ENCODE measurements at places on chromosomes 12 and 14.

GRCh38 chr14:22569106-22569736 lies 19.8 kb downstream of the DAD1 start:
- no peak for DNase-seq

DNA sequence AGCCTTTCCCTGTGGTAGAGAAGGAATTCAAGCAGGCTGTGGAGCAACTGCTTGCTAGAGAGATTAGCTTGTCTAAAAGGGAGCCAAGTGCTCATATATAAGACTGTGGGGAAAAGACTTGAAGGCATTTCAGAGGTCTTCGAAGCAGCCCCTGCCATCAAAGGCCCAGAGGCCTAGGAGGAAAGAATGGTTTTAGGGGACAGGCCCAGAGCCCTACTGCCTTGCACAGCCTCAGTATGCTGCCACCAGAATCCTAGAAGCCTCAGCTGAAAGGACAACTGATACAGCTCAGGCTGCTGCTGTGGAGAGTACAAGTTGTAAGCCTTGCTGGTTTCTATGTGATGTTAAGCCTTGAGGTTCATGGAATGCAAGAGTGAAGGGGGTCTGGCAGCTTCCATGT lies 109.9 kb downstream of the DERA start:
- no peak for DNase-seq

GRCh38 chr14:23469906-23470403 lies 452 bp downstream of the NGDN start:
- DNase-seq = no peak

DNA sequence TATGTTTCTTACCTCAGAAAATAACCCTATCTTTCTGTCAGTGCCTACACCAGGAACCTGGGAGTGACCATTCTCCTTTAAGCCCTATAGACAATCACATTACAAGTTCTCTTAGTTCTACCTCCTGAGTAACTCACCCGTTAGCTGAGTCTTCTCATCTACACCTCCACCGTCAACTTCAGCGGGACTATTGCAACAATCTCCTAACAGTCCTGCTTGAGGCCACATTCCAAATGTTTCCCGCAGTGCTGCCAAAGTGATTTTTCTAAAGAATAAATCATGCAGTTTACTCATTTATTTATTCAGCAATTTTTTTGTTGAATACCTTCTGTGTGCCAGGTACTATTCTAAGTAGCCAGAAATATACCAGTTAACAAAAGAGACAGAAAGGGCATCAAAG lies 285.0 kb upstream of the GRIP1 start:
- DNase-seq = no peak

DNA sequence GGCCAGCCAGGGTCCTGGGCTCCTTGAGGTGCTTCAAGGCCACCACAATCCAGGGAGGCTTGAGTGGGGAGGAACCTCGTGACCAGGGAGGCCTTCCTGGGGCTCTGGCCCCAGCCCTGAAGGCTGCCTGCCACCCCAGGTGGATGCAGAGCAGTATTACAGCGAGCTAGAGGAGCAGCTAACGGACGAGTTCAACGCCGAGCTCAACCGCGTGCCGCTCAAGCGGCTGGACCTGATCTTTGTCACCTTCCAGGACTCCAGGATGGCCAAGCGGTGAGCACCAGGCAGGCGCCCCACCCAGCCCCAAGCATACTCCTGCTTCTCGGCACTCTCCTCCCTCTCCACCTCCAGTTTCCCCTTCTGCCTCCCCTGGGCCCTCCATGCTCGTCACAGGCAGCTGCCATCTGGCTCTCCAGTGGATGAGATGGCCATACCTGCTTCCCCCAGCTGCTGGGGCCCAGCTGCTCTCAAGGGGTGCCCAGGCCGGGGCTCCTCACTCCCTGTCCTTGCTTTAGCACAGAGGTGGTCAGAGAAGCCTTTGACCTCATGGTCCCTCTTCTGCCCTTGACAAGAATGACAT lies 30.6 kb downstream of the NGB start:
- peak; percentile 29 for DNase-seq

DNA sequence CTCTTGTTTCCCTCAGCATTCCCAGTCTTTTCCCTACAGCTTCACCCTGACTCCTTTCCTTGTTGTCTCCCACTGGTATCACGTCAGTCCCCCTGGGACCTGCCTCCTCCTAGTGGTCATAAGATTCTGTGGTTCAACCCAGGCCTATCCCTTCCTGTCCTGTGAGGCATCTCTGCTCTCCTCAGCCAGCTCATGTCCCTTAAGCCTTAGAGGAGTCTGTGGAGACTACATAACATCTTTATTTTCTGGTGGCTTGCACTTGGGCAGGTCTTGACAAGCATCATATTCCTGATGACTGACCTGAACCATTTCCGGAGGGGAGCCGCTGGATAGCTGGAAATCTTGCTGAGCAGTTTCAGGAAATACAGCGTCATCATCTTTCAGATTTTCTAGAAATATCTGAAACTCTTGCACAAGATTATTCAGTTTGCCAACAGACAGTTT lies 688 bp downstream of the C12orf71 start:
- DNase-seq = no peak

DNA sequence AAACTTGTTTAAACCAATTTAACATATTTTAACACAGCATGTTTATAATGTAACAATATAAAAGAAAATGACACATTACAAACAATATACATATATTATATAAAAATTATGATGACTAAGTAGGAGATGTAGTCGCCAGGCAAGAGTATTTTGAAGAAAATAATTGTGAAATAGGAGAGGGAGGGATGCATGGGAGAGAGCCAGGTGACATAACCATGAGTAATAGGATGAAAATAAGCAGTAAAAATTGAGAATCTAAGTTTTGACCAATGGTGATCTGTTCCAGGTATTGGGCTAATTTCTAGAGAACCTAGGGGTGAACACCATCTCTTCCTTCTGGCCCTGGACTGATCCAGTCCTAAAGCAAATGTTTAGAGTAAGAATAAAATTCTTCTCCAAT lies 315.2 kb upstream of the G2E3 start:
- DNase-seq = no peak

- no peak for DNase-seq
These were observed 9.1 kb downstream of the CREBL2 start for GRCh38 chr12:12620730-12621315.

DNA sequence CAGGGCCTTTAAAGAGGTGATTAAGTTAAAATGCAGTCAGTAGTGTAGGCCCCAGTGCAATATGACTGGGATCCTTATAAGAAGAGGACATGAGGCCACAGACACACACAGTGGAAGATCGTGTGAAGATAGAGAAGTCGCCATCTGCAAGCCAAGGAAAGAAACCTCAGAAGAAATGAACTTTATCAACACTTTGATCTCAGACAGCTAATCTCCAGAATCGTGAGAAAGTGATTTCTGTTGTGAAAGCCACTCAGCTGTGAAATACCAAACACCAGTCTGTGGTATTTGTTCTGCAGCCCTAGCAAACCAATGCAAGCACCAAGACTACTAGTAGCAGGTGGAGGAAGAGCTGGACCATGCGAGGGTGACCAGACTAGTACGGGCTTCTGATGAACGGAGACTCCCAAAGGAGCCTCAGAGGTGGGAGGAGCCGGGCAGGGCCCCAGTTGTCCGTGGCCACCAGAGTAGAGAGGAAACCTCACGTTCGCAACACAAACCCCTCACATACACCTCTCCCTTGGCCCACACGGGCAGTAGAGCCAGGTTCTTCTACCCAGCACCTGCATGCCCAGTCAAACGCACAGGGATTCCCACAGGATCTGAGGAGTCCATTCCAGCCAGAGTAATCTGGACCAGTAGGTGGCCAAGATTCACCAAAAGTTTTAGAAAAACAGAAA lies 243.0 kb downstream of the TTC8 start:
- DNase-seq = no peak

DNA sequence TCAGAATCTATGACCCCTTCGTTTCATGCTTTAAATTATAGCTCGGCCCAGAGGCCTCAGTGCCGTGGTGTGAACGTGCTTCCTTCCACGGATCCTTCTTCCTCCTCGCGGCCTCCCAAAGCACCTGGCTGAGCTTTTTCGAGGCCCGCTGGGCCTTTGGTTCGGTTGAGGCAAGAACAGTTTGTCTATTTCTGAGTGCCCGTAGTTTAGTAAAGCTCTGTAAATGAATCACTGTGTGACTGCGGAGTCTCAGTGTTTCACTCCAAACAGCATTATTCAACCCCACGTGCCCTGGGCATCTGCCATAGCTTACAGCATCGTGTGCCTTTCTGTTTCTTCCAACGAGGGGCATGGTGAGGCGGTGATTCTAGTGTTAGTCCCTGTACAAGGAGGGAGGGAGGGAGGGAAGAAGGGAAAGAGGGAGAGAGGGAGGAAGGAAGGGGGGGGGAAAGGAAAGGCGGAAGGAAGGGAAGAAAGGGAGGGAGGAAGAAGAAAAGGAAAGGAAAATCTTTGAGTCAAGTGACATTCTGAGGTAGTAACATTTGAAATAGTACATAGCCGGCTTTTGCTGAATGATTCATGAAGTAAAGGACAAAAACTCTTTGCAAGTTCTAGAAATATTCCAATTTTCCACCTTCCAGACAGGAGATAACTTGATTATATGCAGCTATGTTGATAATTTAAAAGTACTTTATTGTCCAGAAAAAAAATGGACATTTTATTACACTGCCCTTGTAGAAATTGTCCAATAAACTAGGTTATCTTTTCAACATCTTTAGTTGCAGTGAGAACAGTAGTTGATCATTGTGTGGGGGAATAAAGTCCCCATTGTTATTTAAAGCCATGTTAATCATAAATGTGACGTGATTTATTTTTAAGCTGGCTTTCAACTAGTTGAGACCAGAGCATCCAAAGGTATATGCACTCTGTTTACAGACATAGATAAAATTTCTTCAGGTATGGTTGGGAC lies 1.2 kb upstream of the TRIM9 start:
- DNase-seq = no peak
